Activated CD8-positive, alpha-beta T cell treated with anti-CD3 and anti-CD28 coated beads, Interleukin-2, amount 10 ng/mL, durations not matched to agents 7 days and 5 days (primary cell): ENCODE measurements at places on chromosomes 13 and 19.

GRCh38 chr19:52297601-52298364, 814 bp downstream of the ZNF480 start:
- no peak for DNase-seq

DNA sequence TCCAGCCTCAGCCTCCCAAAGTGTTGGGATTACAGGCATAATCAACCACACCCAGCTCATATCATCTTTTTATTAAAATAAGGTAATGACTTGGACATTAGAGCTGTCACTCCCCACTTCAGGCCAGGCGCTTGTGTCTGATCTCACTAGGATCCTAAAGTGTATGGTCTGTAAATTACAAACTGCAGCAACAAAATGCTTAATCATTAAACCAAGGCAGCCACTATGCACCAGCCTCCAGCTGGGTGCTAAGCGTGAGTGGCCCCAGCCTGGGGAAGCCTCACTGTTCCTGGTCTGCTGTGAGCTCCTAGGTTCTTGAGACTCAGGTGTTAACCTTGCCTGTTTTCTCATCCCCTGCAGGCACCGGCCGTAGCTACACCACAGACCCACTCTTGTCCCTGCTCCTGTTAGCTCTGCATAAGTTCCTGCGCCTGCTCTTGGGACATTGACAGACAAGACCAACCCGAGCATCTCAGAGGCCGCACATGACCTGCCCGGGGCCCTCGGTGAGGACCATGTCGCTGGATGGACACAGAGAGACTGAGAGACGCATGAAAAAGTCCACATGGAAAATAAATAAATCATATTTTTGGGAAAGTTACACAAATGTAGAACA, 37.8 kb downstream of the VSTM2B start:
- no peak for DNase-seq

- DNase-seq, result no peak
Measured at GRCh38 chr19:19493841-19494546, 21.4 kb downstream of the TSSK6 start.

DNA sequence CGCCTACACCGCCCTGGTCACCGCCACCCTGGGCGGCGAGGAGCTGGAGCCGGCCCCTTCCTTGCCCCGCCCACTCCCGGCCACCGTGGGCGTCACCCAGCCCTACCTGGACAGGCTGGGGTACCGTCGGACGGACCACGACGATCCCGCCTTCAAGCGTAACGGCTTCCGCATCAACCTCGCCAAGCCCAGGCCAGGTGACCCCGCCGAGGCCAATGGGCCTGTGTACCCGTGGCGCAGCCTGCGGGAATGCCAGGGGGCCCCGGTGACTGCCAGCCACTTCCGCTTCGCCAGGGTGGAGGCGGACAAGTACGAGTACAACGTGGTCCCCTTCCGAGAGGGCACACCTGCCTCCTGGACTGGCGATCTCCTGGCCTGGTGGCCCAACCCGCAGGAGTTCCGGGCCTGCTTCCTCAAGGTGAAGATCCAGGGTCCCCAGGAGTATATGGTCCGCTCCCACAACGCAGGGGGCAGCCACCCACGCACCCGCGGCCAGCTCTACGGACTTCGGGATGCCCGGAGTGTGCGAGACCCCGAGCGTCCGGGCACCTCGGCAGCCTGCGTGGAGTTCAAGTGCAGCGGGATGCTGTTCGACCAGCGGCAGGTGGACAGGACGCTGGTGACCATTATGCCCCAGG, 7.0 kb downstream of the CILP2 start:
- no peak for DNase-seq

DNA sequence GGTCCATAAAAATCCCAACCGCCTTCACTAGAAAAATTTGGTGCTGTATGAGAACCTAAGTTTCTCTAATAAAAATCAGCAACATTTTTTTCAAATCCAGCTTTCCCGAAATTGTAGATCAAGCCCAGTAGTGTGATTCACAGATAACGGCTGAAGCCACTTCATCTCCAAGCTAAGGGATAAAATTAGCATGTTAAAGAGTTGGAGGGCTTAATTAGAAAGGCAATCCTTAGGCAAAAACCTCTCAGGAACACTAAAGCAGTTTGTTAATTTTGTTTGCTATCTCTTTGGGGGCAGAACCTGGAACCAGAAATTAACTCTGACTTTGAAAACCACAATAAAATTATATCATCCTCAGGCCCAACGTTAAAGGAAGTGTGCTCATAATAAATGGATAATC, 820.2 kb downstream of the GPC5 start:
- no peak for DNase-seq

DNA sequence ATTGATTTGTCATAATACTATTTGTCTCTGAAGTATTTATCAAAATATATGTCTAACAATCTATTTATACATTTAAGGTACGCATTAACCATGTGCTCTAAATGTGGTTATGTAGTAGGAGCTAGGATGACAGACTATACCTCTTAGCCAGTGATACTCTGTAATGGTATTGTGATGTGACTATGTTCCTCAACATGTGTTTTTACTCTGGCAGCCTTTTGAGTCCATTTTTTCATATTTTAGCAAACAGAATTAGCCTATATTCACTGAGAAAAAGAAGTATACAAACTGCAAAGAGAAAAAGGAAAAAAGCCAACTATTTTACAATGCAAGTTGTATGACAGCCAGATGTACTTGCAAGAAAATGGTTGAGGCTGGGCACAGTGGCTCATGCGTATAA, 26.7 kb downstream of the MAB21L1 start:
- DNase-seq, result no peak

DNA sequence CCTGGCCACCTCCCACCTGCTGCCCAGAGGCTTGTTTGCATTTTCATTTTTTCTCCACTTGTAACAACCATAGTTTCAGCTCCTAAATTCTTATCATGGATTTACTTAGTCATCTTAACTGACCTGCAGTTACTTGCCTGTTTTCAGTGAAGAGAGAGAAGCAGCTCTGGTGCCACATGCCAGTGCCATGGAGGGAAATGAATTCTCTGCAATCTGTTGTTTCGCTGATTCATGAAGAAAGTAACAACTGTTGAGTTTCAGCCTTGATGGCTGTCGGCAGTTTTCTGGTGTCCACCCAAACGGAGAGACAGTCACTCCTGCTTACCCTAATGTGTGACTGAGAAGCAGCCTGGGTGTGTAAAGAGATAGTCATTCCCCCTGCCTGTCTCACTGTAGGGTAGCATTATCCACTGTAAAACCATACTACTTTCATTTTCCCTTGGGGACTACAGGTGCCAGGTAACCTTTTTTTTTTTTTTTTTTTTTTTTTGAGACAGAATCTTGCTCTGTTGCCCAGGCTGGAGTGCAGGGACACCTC, 116.1 kb downstream of the DNAJC3 start:
- DNase-seq, result no peak

DNA sequence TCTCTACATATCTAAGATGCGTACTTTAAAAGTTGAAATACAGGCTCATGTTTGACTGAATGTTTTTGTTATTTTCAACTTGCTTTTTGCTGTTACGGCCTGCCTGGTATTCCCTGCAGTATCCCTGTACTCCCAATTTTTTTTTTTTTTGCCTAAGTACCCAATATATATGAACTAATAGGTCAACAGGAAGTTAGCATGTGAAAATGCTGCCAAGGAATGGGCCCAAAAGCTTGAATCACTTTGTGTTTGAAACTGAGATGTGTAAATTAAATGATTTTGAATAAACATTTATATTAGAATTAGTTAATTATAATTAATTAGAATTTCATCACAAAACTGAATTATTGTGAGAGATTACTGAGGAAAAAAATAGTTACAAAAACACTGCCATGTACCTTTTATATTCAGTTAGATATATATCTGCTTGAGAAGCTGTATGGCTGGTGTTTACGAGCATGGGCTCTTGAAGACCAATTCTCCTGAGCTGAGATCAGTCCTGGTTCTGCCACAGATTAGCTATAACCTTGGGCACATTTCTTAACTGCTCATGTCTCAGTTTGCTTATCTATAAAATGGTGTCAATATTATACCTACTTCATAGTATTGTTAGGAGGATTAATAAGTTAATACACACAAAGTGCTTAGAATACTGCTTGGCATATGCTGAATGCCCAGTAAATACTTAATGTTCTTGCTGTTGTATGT, 16.0 kb downstream of the TDRD3 start:
- DNase-seq, result no peak

GRCh38 chr13:44561351-44561750, 14.8 kb downstream of the TSC22D1 start:
- no peak for DNase-seq

DNA sequence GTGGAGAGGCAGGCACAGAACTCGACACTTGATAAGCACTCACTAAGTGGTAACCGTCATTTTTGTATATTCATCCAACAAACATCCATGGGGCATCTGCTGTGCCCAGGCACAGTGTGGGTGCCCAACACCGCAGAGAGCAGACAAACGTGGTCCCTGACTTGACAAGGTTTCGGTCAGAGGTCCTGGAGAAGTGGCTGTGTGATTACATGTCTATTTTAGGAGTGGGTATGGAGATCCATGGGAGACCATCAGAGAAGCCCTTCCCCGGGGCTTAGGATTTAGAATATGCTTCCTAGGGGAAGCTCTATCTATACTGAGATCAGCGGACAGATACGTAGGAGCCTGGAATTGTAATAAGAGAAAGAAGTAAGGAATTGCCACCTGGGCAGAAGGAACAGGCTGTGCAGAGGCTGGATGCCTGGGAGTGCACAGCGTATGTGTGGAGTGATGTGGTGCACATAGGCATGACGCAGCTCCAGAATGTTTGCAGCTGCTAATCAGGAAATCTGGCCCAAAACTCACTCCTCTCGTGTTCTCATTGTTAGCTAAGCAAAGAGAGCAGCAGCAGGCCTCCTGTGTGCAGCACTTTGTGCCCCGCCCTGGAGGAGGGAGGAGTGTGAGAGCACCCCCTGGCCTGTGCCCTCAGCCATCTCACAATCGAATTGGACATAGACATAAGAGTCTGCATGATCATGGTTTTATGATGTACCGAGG, 23.0 kb upstream of the IRS2 start:
- DNase-seq, result no peak

DNA sequence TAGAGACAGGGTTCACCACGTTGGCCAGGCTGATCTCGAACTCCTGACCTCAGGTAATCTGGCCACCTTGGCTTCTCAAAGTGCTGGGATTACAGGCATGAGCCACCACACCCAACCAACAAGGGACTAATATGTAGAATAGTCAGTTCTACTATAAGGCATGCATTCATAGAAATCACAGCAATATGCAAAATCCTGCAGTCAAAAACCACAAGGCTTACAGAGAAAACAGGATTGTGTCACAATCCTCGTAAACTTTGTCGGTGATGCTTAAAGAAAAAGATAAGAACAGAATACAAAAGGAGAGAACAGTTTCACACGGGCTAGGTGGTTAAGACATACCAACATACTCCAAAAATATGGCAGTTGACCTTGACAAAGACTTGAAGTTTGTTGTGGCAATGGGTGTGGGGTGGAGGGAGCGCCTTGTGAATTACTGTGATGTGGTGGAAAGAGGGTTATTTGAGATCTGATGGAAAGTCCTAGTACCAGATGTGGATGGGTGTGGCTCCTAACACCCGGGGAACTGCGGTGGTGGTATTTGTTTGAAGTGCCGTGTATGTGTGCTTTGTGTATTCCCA, 12.4 kb downstream of the NOSIP start:
- peak; percentile 87 for DNase-seq

- peak; percentile 45 for DNase-seq
Measured at GRCh38 chr19:42143341-42144234, 11.3 kb upstream of the POU2F2 start.

DNA sequence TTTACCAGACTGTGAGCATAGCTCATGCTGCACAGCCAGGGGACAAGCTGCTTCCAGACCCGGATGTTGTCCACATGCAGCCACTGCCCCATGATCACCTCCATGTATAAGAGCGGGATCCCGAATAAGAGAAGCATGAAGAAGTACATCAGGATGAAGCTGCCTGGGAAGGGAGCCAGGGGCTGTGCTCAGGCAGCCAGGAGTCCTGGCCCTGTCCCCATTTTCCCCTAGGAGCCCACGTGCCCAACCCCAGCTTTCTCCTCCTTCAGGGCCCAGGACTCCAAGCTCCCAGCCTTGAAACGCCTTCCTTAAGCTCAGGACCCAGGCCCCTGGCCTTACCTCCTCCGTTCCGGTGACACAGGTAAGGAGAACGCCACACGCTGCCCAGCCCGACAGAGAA, 69.3 kb downstream of the SLC6A16 start:
- DNase-seq, result no peak

GRCh38 chr13:110442930-110443621, 118.4 kb downstream of the RAB20 start:
- DNase-seq, result no peak

DNA sequence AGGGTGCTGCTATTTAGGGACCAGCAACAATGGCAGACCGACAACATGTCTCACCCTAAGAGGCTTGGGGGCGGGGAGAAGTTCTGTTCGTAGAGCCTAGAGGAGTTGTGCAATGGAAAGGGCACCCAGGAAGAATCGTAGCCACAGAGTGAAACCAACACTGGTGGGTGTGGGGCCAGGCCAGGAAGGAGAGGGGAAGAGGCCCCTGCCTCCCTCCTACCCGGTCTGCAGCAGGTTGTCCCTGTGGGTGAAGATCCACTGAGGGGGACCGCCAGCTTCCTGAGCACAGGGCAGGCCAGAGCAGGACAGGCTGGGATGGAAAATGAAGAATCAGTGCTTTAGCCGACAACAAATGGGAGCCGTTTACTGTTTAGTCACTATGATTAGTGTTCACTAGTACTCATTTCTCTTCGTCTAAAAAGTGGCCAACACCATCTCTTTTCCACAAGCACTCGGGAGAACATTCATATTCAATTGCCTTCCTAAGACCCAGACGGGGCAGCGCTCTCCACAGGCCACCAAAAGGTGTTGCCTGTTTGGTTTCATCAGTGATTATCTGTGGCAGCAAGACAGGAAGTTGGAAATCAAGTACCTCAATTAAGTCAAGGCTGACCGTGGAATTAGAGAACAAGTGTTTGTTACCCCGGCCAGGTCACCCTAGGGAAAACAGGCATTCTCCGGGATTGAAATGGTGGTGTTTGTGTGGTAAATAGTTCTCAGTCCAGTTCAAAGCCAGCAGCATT, 1.1 kb upstream of the ATP11A start:
- DNase-seq, result peak; percentile 55

- no peak for DNase-seq
Measured at GRCh38 chr13:86052141-86052540, 252.9 kb upstream of the SLITRK6 start.

GRCh38 chr19:32691952-32692726, 518 bp downstream of the NUDT19 start:
- DNase-seq, result peak; percentile 71

DNA sequence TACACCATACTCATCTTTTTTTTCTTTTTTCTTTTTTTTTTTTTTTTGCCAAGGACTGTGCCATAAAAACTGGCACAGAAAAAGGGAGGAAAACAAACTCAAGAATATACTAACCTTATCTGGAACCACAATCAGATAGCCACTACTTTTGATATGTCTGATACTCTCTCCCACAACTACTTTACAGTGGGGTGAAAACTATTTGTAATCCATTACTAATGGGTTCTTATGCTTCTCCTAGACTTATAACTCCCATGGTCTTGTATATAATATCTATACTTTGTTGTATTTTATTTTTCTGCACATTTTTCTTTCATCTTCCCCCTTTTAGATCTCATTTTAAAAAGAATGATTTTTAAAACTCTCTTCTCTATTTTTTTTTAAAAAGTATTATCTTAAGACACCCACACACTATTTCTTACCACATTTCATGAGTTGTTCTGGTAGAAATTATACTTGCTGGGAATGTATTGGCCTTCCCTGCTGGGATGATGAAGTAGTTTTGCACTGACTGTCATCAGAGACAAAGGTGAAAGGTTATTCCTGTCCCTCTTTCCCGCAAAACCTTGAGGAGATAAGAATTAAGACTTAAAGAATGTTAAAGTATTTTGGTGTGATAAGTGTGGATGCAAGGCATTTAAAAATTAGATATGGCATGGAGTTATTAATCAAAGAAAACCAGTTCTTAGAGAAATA, 146.7 kb upstream of the KLF12 start:
- DNase-seq, result no peak

GRCh38 chr19:58557221-58558065, 968 bp downstream of the UBE2M start:
- DNase-seq, result peak; percentile 31
